ENCODE measurements at places on chromosomes 5 and 9.

- DNase-seq: no peak
Measured at GRCh38 chr5:80213466-80213865, 42.4 kb downstream of the SERINC5 start.

DNA sequence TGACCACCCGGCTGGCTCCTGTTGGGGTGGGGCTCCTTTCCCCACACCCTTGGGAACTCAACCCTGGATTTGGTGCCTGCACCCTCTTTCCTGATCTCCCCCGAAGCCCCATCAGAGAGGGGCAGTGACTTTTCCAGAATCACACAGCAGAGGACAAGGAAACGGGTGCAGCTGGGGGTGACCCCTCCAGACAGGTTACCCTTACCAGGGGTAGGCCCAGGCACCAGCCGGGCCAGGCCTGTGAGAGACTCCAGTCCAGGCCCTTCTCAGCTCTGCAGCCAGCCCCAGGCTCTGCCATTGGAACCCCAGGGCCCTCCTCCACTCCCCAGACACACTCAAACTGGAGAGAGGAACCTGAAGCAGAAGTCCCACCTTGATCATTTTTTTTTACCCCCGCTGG is 19.0 kb upstream of the PHYHD1 start:
- DNase-seq: no peak

DNA sequence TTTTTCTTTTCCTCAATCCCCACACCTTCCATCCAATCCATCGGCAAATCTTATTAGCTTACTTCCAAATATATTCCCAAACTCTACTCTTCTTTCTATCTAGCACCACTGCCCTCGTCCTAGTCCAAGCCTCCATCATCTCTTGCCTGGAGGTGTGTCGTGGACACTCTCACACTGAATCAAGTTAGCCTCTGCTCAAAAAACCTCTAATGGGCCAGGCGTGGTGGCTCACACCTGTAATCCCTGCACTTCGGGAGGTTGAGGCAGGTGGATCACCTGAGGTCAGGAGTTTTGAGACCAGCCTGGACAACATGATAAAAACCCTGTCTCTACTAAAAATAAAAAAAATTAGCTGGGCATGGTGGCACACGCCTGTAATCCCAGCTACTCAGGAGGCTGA is 46.2 kb downstream of the PFDN1 start:
- DNase-seq: no peak

DNA sequence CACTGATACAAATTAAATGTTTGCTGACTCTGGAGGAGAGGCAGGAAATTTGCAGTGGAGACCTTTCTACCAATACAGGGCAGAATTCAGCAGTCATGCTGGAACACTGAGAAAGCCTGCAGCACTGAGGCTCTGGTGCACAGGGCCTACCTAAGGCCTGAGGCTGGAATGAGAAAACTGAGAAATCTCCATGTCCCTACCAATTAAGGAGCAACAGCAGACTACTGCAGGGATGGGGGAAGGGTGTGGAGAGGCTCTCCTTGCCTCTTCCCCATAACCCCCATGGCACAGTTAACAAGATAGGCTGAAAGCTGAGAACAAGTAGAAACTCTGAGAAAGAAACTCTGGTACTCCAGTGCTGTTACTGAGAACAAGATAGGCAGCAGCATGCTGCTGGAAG is 10.5 kb downstream of the FBXO4 start:
- no peak for DNase-seq

GRCh38 chr9:115202960-115203751 is 85.2 kb upstream of the TNC start:
- DNase-seq: no peak

DNA sequence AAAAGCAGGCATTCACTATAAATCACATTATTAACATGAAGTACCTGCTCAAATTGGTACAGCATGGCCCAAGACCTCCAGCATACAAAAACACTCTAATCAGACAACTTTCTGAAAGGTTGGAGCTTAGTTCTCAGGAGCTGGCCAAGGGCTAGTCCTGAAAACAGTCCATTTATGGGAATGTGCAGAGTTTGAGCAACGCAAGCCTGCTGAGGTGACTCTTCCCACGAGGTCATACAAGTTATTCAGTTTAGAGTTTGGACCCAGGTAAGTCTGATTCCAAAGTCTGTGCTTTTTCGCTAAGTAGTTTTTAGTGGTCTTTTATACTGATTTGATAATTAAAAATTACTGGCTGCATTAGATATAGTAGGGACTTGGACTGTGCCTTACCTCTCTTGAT is 52.6 kb downstream of the AP3S1 start:
- no peak for DNase-seq

- no peak for DNase-seq
Measured at GRCh38 chr5:94403483-94403882, 214.9 kb downstream of the KIAA0825 start.

- no peak for DNase-seq
Measured at GRCh38 chr9:8842402-8843193, 1043.0 kb upstream of the DMAC1 start.

- DNase-seq: no peak
Measured at GRCh38 chr5:38576961-38577684, 20.7 kb upstream of the LIFR start.

GRCh38 chr5:66582499-66583165 is 13.6 kb upstream of the MAST4 start:
- no peak for DNase-seq

GRCh38 chr5:159459951-159460538 is 129.8 kb upstream of the IL12B start:
- DNase-seq: no peak

GRCh38 chr9:98848450-98849149 is 41.1 kb downstream of the GALNT12 start:
- DNase-seq: no peak

DNA sequence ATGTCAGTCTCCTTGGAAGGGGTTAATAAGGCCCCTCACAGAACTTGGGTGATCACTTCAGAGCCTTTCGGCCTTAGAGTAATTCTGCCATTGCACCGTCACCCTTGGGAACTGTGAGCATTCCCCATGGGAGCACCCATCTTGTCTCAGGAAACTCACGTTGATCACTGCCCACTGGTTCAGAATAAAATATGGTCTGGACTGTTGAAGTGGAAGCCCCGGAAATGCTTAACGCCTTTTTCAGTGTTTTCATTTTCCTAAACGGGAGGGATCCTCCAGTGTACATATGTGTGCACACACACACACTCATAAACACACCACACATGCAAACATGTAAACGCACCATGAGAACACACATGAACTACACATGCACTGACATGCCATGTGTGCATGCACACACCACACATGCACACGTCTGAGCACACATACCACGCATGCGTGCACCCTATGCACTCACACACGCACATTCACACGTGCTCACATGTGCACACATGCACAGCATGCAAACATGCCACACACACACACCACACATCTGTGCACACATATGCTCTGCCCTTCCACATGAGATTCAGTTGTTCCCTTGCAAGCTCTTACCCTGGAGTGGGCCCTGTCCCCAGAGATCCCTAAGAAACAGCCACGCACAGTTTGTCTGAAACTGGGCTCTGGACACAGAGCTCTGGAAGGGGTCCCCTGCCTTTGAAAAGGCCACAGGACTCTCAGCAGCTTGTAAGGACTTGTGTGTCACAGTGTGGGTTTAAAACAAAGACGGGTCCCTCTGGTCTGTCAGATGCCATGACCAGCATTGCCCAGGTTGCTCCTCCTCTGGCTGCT is 17.0 kb downstream of the MRPL36 start:
- no peak for DNase-seq

DNA sequence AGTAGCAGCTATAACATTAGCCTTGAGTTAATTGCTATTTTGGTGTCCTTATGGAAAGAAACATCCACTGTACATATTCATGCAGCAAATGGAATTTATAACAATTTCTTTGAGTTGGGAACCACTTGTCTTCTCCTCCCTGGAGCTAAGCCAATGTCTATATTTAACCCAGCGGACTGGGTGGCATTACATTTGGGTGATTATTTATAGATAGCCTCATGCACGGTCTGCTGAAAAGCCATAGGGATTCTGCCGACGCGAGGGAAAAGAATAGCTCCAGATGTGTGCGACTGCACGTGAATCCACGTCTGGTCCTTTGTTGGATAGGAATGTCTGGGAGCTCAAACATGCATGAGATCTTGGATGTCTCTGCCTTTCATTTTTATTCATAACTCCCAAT is 157.5 kb upstream of the BRINP1 start:
- DNase-seq: no peak

DNA sequence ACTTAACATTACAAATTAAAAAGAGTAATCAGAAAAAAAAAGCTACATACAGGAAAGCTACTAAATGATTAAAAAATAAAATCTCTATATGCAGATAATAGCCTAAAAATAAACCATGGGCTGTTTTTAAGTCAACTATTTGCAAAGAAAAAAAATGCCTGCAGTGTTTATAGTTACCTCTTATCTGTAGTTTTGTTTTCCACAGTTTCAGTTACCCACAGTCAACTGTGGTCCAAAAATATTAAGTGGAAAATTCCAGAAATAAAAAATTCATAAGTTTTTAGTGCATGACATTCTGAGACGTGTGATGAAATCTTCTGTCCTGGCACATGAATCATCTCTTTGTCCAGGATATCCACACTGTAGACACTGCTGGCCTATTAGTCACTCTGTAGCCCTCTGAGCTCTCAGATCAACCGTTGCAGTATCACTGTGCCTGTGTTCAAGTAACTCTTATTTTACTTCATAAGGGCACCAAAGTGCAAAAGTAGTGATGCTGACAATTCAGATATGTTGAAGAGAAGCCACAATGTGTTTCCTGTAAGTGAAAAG is 59.2 kb downstream of the PRELID2 start:
- DNase-seq: no peak

GRCh38 chr9:134412298-134412711 is 86.0 kb downstream of the RXRA start:
- DNase-seq: no peak

DNA sequence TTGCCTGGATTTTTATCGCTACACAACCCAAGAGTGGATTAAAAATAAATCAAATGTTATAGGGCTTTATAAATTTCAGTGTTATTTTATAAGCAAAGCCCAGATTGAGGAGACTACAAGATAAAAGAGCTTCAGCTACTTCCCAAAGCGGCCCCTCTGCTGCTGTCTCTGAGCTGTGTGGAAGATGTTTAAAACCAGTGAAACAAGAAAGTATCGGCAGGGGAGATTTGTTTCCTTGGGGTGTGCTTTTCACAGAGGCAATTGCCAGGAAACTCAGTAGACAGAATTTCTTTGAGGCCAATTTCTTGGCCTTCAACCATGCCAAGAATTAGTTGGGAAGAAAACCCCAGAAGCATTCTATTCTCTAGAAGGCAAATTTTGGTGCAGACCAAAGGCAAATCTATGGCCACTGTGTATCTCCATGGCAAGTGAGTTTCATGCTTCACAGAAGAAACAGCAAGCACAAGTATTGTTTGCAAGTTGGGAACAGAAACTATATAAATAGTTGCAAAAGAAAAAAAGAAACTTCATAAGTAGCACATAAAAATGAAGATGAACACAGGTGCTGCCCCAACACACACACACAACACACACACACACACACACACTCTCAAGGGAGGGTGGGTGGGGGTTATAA is 197.2 kb downstream of the PARP8 start:
- no peak for DNase-seq

DNA sequence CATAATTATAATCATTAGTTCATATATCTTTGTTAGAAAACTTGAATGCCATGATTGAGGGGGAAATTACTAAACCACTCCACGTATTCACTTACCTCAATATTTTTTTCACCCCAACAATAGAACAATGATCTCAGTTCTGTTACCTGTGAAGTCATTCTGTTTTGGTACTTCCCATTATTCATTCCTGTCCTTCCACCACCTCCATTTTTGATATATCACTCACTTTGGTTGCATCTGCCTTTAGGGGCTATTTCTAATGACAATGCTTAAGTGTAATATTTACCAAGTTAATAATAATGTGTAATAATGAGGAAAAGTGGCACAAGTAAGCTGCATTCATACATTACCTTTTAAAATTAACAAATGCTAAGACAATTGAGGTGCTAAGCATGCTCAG is 218.4 kb downstream of the SPATA31D1 start:
- no peak for DNase-seq

DNA sequence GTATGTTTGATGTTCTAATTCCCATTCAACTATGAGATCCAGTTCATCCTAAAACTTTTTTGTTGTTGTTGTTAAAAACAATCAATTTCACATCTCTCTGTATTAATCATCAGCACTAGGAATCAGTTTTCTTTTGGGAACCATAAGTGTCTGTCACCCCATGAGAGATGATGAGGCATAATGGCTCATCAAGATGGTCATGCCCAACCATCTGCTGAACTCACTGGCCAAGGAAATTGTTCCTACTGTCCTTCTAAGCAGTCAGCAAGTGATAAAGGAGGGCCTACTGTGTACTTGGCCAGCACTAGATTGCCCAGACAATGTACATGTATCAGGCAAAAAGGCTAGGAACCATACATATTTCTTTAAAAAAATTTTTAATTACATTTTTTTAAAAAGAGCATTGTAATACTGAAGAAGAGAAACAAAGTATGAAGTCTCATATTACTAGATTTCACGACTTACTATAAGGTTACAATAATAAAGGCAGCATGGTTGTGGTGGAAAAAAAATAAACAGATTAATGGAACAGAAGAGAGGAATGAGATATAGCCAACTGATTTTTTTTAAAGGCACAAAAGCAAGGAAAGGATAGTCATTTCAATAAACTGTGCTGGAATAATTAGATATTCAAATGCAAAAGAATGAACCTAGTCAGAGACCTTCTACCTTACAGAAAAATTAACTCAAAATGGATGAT is 458.3 kb downstream of the SPOCK1 start:
- no peak for DNase-seq

DNA sequence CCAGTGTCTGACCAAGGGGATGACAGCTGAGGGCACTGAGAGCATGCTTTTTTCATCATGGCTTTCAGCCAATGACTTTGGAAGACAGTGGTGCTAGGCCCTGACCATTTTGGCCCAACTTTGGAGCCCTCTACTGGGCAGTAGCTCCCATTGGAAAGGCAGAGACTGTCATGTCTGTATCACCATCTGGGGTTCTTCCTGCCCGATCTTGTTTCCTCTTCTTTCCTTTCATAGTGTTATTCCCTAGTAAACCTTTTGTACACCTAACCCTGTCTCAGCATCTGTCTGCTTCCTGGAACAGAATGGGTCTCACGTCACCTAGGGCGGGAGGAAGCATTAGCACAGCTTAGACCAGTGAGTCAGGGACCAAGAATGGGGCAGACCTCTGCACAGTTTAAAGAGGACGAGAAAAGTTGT is 97.4 kb upstream of the MAST4 start:
- DNase-seq: no peak

DNA sequence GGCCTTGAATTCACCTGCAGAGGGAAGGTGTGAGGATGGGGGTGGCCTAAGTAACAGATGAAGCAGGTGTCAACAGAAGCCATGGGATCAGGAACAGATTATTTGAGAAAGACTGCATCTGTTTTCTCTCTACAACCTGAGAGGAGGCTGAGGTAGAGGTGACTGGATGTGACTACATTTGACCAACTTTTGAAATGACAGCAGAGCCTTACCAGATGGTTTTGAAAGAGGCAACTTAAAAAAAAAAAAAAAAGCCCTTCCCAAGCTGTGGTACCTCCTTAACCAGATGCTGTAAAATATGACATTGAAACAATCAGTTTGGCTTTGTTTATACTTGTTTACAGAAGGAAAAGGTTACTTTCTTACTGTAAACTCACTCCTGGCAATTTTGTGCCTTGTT is 108.6 kb downstream of the TRIO start:
- no peak for DNase-seq

Measured in NCI-H187 treated with DMSO at 0.1 percent for 48 hours (cell line).